ENCODE measurements at places on chromosomes 6 and 20.
A peak's percentile ranks its signal among the peaks of the same experiment; 100 is the strongest.

- DNase-seq = no peak
Measured at GRCh38 chr20:9457136-9457535, 57.3 kb upstream of the LAMP5 start.

DNA sequence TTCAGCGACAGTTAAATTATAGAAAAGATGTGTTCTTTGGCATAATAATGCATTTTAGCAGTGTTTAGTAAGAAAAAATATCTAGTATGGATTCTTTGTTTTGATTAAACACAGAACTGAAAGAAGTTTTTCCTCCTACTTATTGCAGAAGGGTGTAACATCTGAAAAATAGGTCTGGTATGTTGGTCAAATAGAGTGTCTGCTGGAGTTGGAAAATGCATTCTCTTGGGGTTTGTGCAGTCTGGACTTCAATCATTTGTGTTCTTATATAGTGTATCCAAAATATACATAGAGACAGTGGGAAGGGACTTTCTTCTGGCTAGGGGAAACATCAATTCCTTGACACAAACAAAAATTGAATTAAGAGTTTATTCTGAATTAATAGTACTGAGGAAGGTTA, 132.4 kb upstream of the MAN1A1 start:
- no peak for DNase-seq

DNA sequence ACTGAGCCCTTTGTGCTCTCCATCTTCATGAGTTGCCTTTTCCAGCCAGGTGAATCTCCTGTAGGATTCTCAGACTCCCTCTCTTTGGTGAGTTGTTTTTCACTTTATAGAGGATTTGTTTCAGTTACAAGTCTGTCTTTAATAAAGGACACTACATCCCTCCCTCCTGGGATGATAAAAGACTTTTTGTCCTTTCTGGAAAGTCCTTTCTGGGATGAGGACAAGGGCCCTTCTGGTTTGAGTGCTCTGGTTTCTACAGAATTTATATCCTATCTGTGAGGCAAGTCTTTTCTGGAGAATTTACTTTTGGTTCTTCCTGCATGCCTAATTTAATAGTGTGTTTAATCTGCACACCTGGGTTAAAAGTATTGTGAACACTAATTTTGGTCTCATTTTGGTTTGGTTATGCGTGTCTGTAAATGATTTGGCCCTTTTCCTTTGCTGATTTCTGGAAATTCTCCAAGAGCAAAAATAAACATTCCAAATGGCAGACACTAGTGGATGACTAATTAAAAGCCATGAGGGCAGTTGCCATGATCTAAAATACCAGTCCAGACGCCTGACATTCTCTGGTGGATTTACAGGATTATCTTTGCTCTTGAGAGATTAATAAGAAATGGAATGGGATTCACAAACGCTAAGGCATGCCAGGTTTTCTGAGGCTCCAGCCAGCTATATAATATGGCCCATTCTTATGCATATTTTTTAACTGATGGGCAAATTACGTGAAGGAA, 44.8 kb downstream of the TCP11 start:
- DNase-seq = no peak

DNA sequence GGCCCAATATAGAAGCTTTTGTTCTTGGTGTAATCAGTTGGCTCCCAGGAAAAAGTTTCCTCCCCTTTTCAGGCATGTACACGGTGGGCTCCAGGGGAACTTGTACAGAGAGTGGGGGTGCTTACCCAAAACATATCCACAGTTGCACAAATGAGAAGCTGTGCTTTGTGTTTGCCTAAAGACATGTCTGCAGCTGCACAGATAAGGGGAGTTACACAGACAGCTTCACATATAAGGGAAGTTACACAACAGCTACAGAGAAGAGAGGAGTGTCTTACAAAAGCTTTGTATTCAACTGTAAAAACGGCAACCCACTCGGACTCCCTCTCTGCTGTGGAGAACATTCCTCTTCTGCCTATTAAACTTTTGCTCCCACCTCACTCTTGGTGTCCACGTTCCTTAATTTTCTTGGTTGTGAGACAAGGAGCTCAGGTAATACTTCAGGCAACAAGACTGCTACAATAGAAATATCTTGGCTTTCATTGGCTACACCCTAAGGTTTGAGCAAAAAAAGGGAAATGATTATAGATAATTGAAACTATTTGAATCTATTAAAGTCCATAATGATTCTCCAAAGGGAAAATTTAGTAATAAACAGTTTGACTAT, 7.4 kb upstream of the PNRC1 start:
- DNase-seq = no peak

DNA sequence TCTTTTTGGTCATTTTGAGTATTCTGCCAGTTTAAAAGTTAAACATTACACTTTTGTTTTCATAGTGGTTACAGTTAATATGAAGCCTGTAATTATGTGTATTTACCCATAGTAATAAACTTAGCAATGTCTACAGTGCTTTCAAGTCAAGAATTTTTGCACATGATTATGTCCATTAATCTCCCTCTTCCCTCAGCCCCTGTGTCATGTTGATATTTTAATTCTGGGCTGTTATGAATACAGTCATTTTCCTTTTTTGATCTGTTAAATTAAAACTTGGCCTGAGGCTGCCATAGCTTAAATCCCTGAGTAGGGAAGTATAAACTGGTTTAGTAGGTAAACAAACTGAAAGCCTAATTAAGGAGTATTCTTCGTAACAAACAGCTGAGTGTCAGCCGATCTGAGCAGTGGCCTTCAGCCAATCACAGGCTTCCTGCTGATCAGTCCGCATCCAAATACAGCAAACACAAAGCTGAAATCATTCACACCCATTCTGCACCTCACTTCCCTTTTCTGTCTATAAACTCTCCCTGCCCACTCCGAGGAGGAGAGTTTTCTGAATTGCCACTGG, 9.5 kb upstream of the SFT2D1 start:
- DNase-seq = no peak

- DNase-seq = no peak
Measured at GRCh38 chr6:55512904-55513303, 66.1 kb downstream of the HMGCLL1 start.

DNA sequence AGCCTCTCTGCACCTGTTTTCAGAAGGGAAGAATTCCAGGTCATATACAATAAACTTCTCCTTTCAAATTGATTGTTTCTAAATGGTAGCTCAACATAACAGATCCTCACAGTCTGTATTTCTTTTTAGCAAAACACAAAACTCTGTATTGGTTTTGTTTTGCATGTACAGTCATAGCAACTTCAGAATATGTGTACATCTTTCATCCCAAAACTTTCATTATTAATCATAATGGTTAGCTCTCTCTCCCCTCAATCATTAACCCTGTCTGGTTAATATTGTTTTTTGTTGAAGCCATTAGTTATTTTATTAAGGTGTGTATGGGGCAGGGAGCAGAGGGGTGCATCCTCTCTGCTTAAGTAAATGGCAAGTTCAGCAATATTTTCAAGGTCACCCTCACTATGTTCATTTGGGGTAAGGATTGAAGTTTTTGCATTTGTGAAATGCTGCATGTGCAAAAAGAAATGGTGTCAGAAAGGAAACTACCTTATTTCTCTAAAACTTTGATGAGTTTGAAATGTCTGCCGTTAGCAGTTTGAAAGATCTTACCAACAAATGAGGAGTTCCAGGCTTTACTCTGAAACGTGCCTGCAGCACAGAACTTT, 136.8 kb upstream of the BTBD3 start:
- no peak for DNase-seq

DNA sequence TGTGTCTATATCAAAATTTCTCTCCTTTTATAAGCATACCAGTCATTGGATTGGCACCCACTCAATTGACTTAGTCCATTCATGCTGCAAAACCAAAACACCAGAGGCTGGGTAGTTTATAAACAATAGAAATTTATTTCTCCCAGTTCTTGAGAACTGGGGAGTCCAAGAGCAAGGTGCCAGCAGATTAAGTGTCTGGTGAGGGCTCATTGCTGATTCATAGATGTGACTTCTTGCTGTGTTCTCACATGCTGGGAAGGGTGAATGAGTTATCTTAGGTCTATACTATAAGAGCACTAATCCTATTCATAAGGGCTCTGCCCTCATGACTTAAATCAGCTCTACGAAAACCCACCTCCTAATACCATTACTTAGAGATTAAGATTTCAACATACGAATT, 501.4 kb downstream of the EPM2A start:
- DNase-seq = no peak

- DNase-seq = peak; percentile 9
Measured at GRCh38 chr6:55174211-55175026, at the start of gene HCRTR2. Gene HCRTR2, plus strand, starts transcription at chr6:55174515. Its CDS starts 73 bp downstream, at chr6:55174588.

- DNase-seq = peak; percentile 52
Measured at GRCh38 chr20:10415013-10415650, 18.9 kb downstream of the MKKS start.

GRCh38 chr6:18154507-18155149, at the start of gene TPMT:
Gene TPMT, minus strand, starts transcription at chr6:18155077. Its CDS starts 5,950 bp downstream, at chr6:18149127.
- DNase-seq = peak; percentile 77

DNA sequence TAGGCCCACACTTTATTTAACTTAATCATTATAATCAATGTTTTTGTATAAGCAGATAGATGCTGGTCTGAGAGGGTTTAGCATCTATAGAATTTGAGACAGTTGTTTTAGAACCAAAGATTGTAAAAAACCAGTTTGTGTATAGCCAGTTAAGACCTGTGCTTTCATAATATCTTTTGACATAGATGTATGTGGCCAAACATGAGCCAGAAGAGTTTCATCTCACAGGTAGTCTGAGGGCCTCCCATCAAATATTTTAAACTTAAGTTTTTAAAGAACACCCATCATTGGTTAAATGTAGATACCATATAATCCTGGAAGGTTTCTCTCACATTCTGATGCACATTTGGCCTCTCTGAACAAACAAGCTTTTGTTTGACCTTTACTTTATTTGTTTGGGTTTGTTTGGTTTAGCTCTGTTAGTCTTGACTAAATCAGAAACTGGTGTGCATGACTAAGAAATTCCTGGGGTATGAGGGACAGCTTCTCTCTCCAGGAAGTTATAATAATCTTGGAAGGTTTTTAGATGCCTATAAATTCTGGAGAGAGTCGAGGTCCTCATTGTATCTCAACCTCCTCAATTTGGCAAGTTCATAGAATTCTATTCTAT, 58.0 kb upstream of the TMEM200A start:
- no peak for DNase-seq
